ENCODE measurements at places on chromosomes 7 and 10. TPM values are rescaled to one million over a fixed set of nuclear protein-coding genes. Genes with fewer than 3 reads are reported as not detected.

DNA sequence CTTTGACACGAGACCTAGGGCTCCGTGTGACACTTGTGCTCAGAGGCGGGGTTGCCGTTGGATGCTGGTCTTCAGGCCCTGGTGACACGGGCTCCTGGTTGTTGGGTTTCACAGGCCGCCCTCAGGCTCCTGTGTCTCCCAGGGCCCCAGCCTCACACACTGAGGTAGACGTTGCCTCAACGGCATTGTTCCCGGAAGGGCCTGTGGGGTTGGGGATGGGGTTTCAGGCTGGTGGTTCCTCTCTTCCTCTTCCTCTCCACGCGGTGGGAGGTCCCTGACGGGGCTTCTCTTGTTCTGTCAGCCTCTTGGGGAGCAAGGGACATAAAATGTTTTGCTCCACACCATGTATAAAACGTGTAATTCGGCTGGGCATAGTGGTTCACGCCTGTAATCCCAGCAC, 125.1 kb downstream of the TRRAP start:
- no peak for DNase-seq

DNA sequence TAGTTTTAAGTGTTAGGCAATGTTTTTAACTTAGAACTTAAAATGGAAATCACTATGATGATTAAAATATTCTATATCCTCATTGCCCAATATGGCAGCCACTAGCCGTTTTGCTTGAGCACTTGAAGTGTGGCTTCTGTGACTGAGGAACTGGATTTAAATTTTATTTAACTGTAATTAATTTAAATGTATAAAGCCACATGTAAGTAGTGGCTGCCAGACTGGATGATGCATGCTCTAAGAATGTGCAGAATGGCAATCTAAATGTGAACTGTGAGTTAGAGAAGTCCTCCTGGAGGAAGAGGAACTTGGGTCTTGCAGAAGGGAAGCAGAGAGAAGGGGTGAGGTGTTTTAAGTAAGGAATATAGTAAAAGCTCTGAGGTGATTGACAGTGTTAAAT, 451.4 kb downstream of the SUGCT start:
- no peak for DNase-seq

SUN3 gene
- total RNA-seq, result not detected

- no peak for DNase-seq
These were observed 1126.4 kb upstream of the GHITM start for GRCh38 chr10:83012866-83013265.

HEPACAM2 gene
- 0.19 TPM for total RNA-seq

SRGN gene
- total RNA-seq, result 55.5 TPM

- DNase-seq, result no peak
These were observed 11.8 kb upstream of the DDIT4 start for GRCh38 chr10:72261784-72262404.

All from heart right ventricle (tissue), 16 donors.